AG04449 (cell line): ENCODE measurements at places on chromosomes 13 and 19.

GRCh38 chr19:35267353-35267817, 1.4 kb upstream of the USF2 start:
- no peak for DNase-seq

- no peak for DNase-seq
Measured at GRCh38 chr13:66162470-66162869, 1067.7 kb downstream of the PCDH9 start.

GRCh38 chr13:32737679-32738078, 151.4 kb downstream of the PDS5B start:
- DNase-seq: no peak

DNA sequence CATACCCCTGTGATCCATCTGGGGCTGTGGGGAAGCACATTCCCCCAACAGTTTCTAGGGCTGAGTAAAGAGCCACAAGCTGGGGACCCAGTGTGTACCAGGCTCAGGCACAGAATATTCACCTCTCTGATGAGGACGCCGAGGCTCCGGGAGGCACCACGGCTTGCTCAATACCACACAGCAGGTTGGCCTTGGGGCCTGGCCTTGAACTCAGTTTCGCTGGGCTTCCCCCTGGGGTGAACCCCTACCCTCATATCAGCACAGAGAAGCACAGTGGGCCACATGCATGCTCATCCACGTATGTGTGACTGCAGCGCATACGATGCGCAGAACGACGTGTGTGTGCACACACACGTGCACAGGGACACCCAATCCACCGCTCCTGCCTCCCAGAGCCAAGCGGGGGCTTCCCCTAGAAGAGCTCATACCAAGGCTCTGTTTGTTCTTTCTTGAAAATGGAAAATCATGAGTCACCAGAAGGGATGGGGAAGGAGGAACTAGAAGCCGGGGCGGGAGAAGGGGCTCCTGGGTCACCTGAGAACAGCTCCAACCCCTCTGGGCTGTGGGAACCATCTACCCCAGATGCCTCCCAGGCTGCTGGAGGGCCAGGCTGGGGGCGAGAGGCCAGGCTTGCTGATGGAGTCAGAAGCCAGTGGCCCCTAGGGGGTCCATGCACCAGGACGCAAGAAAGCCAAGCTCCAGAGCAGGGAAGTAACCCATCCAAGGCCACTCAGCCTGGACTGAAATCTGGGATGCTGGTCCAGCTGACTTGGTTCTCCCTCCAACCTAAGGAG, 4.9 kb upstream of the PDE4C start:
- no peak for DNase-seq

DNA sequence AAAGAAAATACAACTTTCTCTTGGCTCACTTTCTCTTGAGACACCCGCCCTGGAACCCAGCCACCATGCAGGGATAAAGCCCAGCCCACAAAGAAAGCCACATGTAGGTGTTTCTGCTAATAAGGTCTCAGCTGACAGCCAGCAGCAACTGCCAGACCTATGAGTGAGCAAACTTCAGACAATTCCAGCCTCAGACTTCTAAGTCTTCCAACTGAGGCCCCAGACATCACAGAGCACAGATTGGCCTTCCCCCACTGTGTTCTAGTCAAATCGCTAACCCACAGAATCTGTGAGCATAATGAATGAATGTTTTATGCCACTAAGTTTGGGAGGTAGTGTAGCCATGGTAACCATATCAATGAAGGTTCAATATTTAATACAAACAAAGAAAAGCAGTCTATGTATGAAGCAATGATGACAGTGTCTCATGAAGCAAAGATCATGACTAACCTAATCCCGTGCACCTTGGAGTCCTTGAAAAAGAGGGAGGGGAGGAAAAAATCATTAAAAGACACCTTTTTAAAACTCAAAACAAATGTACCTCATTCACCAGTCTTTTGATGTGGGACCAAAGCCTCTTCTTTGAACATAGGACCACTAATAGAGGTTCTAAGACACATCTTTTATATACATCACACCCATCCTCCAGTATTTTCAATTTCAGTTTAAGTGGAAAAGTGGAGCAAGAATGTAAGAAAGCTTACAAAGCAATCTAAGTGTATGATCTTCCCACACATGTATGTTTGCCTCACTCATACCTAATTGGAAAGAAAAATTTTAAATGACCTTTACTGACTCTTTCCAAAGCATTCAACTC, 6.2 kb downstream of the MRPS31 start:
- no peak for DNase-seq

DNA sequence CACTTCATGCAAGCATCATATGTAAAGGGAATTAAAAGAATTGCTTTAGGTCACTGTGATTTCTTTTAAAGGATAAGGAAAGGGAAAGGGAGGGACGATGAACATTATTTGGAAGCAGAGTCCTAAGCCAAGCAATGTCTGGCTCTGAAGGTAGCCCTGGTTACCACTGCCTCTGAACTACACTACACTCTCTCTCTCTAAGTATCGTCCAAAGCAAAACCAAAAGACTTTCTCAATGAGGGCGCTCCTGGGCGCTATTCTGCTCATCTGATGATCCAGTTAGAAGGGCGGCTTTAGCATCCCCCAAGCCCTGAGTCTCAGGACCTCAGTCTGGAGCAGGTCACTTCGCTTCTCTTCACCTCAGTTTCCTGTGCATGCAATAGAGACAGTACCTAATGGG, 26.2 kb downstream of the FOXO1 start:
- DNase-seq: no peak
